ENCODE measurements at places on chromosomes 13 and 19.

- DNase-seq = no peak
Observed at GRCh38 chr19:8259922-8260247, 48.3 kb downstream of the CD320 start.

DNA sequence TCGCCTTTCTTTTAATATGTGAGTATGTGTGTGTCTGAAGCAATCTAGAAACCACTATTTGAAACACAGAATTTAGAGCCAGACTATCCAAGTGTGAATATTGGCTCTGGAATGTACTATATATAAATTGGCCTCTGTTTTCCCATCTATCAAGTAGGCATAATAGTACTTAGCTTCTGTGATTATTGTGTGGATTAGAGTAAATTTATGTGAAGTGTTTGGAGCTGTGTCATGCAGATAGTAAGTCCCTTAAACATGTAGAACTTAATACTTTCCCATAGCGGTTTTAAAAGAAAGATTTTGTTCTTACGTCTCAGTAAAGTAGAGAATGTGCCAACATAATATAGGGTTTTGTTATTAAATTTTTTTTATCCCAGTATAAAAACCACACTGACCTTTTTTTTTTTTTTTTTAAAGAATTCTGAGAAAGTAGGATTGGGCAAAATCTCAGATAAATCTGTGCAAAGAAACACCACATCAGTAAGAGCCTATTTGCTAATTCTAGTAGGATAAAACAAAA is 432.3 kb downstream of the RFC3 start:
- no peak for DNase-seq

DNA sequence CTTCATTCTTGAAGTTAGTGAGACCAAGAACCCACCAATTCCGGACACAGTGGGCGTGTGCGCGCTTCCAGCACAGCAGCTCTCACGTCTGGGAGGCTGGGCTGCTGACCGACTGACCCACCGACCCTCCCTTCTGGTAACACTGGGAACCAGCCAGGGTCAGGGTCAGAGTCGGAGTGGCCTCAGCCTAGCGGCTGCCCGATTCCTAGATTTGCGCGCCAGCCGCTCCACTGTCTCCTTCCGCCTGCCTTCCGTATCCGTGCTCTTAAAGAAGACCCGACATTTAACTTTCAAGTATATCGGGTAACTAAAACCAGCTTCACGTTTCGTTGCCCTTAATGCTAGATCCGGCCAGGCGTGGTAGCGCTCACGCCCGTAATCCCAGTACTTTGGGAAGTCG is 41.1 kb downstream of the SERP2 start:
- no peak for DNase-seq

GRCh38 chr13:61954092-61954491 is 538.4 kb upstream of the PCDH20 start:
- DNase-seq = no peak

DNA sequence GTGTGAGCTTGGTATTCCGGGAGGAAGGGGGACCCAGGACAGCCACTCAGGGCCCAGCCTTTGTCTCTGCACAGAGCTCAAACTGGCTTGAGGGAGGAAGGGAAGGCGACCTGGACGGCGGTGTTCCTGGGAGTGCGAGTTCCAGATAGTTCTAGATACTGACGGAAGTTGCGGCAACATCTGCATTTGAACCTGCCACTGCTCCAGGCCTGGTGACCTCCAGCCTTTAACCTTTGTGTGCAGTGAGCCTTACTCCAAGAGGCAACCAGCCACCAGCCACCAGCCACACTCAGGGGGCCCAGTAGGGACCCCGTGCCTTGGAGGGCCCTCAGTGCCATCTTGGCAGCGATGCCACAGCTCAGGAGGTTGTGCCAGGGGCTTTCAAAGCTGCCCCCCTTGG is 15.5 kb upstream of the ZBTB7A start:
- no peak for DNase-seq

DNA sequence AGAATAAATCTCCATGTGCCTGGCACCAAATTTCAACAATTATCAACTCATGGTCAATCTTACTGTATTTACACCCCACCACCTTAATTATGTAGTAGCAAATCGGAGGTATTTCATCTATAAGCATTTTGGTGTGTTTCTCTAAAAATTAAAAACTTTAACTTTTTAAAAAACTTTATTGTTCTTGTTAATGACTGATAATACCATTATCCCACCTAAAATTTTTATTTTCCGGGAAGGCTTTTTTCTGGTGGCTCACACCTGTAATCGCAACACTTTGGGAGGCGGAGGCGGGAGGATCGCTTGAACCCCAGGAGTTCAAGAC is 453 bp upstream of the PDCD2L start:
- DNase-seq = no peak

- DNase-seq = no peak
Observed at GRCh38 chr13:35854286-35854685, 276.9 kb downstream of the DCLK1 start.

GRCh38 chr19:6868351-6868750 is 19.0 kb upstream of the ADGRE1 start:
- DNase-seq = no peak

- DNase-seq = no peak
Observed at GRCh38 chr13:101697745-101698144, 245.3 kb downstream of the ITGBL1 start.

GRCh38 chr19:579842-580155 is 7.4 kb downstream of the BSG start:
- DNase-seq = no peak

DNA sequence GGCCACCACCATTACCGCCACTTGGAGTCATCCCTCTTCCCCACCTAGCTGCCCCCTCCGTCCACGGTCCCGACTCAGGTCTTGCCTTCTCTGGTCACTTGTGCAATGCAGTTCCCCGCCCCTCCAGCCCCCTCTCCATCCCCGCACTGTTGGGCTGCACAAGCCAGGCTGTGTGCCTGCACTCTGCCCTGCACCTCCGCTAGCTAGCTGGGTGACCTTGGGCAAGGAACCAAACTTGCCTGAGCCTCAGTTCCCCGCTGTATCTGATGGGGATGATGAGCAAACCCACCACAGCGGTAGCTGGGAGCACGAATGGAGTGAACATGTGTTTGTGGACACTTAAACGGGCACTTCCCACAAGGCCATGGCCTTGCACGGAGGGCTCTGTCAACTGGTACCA is 5.6 kb upstream of the TMEM147 start:
- DNase-seq = no peak

DNA sequence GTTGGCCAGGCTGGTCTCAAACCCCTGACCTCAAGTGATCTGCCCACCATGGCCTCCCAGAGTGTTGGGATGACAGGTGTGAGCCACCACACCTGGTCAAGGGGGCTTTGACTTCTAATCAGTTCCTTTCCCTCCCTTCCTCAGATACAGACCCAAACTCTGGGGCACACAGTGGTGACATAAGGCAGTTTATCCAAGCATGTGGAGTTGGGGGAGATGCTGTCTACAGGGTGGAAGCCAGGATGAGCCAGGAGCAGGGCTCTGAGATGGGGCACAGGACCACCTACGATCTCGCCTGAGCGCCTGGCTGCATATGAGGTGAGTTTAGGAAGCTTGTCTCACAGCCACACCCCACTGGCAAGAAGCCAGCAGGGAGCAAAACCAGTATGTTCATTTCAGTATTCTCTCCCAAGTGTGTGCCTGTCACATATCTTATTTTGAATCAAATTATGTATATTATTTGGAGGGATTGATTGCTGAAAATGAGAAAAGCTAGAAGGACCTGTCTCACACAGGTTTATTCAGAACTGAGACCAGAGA is 67.7 kb downstream of the KCTD15 start:
- DNase-seq = no peak

- DNase-seq = peak; percentile 25
Observed at GRCh38 chr13:109743706-109744453, 42.5 kb downstream of the IRS2 start.

DNA sequence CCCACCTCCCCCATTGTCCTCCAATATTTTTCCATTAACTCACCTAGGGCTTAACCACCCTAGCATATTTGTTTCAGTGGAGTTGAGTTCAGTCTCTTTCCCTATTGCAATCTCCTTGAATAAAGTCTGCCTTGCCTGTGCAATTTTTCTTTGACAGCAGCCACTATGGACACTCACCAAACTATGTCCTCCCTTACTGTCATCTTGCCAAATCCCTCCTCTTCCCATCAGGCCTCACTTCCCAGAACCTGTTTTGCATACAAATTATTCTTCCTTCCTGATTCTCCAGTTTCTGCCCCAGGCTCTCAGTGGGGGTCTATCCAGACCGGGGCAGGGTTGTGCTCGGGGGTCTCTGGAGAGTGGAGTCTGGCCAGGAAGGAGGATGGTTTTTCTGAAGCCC is 2.2 kb upstream of the LYPD5 start:
- no peak for DNase-seq

DNA sequence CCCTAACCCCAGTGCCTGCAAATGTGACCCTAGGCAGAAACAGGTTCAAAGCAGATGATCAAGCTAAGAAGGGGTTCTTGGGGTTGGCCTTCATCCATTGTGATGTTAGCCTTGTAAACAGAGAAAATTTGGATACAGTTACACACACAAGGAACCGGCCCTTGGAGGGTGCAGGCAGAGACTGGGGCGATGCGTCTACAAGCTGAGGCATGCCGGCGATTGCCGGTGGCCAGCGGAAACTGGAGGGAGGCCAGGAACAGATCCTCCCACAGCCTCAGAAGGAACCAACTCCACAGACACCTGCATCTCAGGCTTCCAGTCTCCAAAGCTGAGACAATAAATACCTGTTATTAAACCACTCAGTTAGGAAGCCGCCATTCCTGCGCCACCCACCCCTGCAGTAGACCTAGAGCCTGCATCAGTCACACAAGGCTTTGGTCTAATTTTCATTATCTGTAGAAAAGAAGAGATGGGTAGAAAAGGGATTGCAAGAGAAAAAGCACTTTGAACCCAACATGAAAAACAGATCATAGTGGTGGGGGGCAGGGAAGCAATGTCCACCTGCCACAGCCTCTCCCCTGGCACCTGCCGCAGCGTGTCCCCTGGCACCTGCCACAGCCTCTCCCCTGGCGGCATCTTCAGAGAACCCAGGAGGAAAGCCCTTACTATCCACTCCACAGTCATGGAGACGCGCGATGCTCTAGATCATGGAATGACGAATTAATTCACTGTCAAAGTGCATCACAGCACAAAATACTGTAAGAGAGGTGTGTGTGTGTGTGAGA is 119.7 kb upstream of the SOX1 start:
- DNase-seq = no peak
